SJCRH30 (cell line): ENCODE measurements at places on chromosomes 7 and 10.

DNA sequence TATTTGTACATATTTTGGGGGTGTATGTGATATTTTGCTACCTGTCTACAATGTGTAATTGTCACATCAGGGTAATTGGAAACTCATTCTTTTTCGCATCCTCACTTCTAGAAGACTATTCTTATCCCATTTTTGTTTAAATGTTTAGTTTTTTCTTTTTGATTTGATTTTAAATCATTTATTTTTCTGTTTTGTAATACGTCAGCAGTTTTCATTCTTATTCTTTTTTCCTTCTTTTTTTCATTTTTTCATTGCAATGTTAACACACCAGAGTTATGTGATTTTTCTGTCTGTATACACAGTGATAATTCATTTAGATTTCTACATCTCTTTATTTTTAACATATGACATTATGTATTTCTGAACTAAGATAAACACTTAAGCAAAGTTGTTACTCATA is 85.5 kb downstream of the SLC13A1 start:
- H3K36me3 ChIP-seq, result no peaks in the 10 kb centered on the region
- no peak overlapping the region for H3K27ac ChIP-seq
- no peaks in the 10 kb centered on the region for H3K4me1 ChIP-seq
- no peak overlapping the region for H3K4me3 ChIP-seq

GRCh38 chr7:29588900-29589696 is 25.5 kb downstream of the PRR15 start:
- no peaks in the 10 kb centered on the region for H3K27me3 ChIP-seq
- peak; percentile 70 for DNase-seq
- no peaks in the 10 kb centered on the region for H3K4me1 ChIP-seq
- H3K36me3 ChIP-seq, result no peaks in the 10 kb centered on the region
- H3K27ac ChIP-seq, result no peak overlapping the region
- no peak overlapping the region for H3K4me3 ChIP-seq

DNA sequence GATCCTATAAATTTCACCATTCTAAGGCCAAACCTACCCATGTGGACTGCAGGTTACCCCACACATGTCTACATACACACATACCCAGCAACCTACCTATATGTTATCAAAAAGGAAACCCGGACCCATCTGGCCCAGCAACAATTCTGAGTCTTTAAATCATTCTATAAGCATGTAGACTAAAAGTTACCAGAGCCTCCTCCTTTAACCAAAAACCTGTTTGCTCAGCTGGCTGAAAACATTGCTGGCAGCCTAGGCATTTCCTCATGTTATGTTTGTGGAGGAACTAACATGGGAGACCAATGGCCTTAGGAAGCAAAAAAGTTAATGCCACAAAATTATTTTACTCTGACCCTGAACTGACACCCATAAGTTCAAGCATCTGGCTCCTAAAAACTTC is 5.3 kb upstream of the ADCK2 start:
- H3K4me1 ChIP-seq, result no peaks in the 10 kb centered on the region
- H3K4me3 ChIP-seq, result no peak overlapping the region
- no peak overlapping the region for H3K27ac ChIP-seq
- no peaks in the 10 kb centered on the region for H3K36me3 ChIP-seq
- H3K27me3 ChIP-seq, result no peaks in the 10 kb centered on the region

- no peaks in the 10 kb centered on the region for H3K27me3 ChIP-seq
- no peak overlapping the region for H3K27ac ChIP-seq
- H3K4me1 ChIP-seq, result no peaks in the 10 kb centered on the region
- H3K4me3 ChIP-seq, result no peak overlapping the region
- no peaks in the 10 kb centered on the region for H3K36me3 ChIP-seq
These were observed 86.7 kb downstream of the ARHGAP22 start for GRCh38 chr10:48517911-48518811.

GRCh38 chr7:156988343-156989185 is 21.9 kb downstream of the MNX1 start:
- no peak overlapping the region for H3K4me3 ChIP-seq
- DNase-seq, result no peak
- H3K36me3 ChIP-seq, result no peaks in the 10 kb centered on the region
- H3K4me1 ChIP-seq, result no peaks in the 10 kb centered on the region; the same call in 1 of the 2 replicates

DNA sequence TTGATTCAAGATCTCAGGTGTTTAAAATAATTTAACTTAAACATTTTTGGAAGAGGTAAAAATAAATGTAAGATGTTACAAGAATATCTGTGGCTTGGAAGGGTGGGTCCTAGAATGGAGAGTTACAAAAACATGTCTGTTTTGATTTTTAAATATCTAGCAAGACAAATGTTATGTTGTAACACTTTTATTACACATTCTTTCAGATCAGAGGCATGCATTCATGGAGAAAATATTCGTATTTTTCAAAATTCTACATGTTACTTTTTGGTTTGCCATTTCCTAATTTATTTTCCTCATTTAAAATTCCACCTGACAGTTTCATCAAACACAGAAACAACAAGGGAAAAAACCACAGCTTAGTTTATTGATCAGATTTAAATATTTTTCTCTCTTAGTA is 10.0 kb downstream of the WBP1L start:
- no peak overlapping the region for H3K4me3 ChIP-seq
- H3K36me3 ChIP-seq, result no peaks in the 10 kb centered on the region
- H3K27me3 ChIP-seq, result no peaks in the 10 kb centered on the region

DNA sequence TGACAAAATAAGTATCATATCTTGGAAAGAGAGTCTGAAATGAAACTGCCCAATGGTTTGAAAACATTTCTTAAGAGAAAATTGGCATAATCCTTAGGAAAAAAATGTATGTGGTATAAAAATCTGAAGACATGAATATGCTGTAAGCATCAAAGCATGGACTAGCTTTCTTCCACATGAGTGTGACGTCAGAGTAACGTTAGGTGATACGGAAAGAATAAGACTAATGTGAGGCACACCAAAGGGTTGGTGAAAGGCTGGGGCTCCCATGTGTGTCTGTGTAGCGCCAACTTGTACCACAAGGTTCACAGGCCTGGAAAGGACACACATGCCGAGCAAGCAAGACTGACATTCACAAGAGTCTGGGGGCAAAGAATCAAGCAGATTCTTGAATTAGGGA is 238.1 kb upstream of the GLI3 start:
- H3K27ac ChIP-seq, result no peak overlapping the region
- DNase-seq, result no peak
- H3K4me3 ChIP-seq, result no peak overlapping the region
- H3K36me3 ChIP-seq, result no peaks in the 10 kb centered on the region
- peaks cover 28% of the 10 kb centered on the region for H3K27me3 ChIP-seq

DNA sequence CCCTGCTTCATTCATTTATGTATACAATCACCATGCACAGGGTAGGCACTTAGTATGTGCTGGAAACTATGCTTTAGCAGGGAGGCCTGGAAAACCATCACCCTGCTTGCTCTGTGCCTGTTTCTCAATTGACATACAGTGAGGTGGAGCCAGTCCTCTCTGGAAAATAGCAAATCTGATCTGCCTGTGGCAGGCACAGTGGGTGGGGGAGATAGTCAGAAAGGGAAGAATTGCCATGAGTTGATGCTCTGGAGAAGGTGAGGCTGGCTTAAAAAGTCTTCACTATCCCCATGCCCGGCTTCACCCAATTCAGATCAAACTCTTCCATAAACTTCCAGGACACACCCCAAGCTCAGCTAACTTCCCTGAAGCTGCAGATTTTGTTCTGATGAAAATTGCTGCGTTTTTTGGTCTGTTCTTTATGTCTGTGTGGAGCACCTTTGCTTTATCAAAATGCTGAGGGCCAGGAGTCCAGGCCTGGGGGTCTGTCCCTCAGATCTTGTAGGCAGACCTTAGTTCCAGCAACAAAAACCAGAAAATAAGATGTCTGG is 84.8 kb downstream of the ANK3 start:
- no peak overlapping the region for H3K27ac ChIP-seq
- no peaks in the 10 kb centered on the region for H3K27me3 ChIP-seq
- DNase-seq, result no peak
- no peak overlapping the region for H3K4me3 ChIP-seq
- no peaks in the 10 kb centered on the region for H3K36me3 ChIP-seq
- no peaks in the 10 kb centered on the region for H3K4me1 ChIP-seq

DNA sequence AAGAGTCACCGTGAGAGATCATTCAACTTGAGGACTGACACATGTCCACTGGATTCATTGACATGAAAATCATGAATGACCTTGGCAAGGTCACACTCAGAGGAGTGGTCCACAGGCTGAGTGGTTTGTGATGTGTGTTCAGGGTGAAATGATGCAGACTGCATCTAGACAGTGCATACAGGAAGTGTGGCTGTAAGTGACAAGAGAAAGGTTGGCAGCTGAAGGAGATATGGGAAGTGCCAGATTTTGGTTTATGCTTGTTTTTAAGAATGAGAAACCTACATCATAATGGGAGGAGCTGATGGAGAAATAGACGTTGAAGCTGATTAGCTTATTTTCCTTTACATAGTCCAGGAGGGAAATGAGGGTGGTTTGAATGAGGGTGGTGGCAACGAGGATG is 64.8 kb upstream of the VIPR2 start:
- no peaks in the 10 kb centered on the region for H3K36me3 ChIP-seq
- no peak for DNase-seq
- no peak overlapping the region for H3K4me3 ChIP-seq
- no peak overlapping the region for H3K27ac ChIP-seq

GRCh38 chr7:131502810-131503508 is 53.5 kb downstream of the PODXL start:
- DNase-seq, result peak; percentile 35
- H3K27ac ChIP-seq, result no peak overlapping the region
- peaks cover 4% of the 10 kb centered on the region; the same call in 1 of the 2 replicates for H3K4me1 ChIP-seq
- H3K4me3 ChIP-seq, result no peak overlapping the region
- no peaks in the 10 kb centered on the region for H3K27me3 ChIP-seq
- peaks cover 48% of the 10 kb centered on the region for H3K36me3 ChIP-seq

GRCh38 chr10:122388287-122388997 is 13.9 kb downstream of the PLEKHA1 start:
- no peaks in the 10 kb centered on the region for H3K27me3 ChIP-seq
- no peak overlapping the region for H3K4me3 ChIP-seq
- H3K4me1 ChIP-seq, result no peaks in the 10 kb centered on the region
- no peak overlapping the region for H3K27ac ChIP-seq
- H3K36me3 ChIP-seq, result peaks cover 3% of the 10 kb centered on the region; the same call in 1 of the 2 replicates

DNA sequence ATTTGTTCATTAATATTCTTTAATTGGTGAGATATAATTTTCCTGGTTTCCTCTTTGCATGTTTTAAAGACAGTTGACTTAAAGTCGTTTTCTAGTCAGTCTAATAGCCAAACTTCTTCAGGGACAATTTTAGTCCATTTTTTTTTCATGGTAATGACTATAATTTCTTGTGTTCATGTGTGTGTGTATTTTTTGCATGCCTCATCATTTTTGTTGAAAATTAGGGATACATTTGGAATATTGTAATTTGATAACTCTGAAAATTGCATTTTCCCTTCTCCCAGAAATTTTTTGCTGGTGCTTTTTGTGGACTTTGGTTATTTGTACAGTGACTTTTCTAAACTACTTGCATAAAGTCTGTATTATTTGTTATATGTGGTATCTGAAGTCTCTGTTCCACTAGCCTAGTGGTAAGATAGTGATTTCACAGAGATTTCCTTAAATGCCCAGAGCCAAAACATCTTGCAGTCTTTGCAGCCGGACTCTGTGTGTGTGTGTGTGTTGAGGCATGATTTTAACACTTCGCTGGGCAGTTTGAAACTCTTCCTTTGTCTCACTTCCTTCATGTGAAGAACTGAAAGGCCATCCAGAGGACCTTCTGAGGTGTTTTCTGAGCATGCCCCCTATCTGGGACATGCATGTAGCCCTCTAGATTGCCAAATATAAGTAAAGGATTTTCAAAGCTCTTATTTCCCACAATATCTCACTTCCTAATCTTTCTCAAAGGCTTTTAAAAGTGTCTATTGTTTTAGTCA is 40.9 kb upstream of the ZNF365 start:
- H3K4me3 ChIP-seq, result no peak overlapping the region
- no peaks in the 10 kb centered on the region for H3K4me1 ChIP-seq
- no peak overlapping the region for H3K27ac ChIP-seq
- no peaks in the 10 kb centered on the region for H3K36me3 ChIP-seq
- H3K27me3 ChIP-seq, result no peaks in the 10 kb centered on the region

DNA sequence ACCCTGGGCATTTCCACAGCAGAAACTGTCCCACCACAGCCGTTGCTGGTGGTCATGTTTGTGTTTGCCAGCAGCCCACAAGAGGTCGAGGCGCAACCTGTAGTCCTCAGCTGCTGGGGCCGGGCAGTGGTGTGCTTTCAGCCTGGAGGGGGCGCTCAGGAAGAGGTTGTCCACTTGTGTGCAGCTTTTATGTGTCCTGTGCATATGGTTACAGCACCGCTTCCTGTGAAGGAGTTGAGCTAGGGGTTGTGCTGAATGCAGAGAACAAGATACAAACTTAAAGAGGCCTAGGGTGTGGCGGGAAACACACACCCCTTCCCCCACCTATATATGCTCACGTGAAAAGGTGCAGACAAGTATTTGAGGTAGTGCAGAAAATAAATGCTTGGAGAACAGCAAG is 29.5 kb upstream of the PFKFB3 start:
- H3K4me3 ChIP-seq, result no peak overlapping the region
- 0 out of 2 replicates have a peak, but pooled peaks cover 2% of the 10 kb centered on the region for H3K4me1 ChIP-seq
- no peak overlapping the region for H3K27ac ChIP-seq
- DNase-seq, result no peak

GRCh38 chr10:113410618-113411017 is 142.2 kb upstream of the HABP2 start:
- no peak overlapping the region for H3K4me3 ChIP-seq
- H3K4me1 ChIP-seq, result no peaks in the 10 kb centered on the region
- no peak for DNase-seq
- H3K27me3 ChIP-seq, result no peaks in the 10 kb centered on the region; the same call in 1 of the 2 replicates
- no peaks in the 10 kb centered on the region for H3K36me3 ChIP-seq

GRCh38 chr10:93090619-93091018 is 16.9 kb downstream of the CYP26A1 start:
- no peak overlapping the region for H3K27ac ChIP-seq
- H3K4me3 ChIP-seq, result no peak overlapping the region
- no peaks in the 10 kb centered on the region for H3K4me1 ChIP-seq
- no peak for DNase-seq
- H3K27me3 ChIP-seq, result no peaks in the 10 kb centered on the region

DNA sequence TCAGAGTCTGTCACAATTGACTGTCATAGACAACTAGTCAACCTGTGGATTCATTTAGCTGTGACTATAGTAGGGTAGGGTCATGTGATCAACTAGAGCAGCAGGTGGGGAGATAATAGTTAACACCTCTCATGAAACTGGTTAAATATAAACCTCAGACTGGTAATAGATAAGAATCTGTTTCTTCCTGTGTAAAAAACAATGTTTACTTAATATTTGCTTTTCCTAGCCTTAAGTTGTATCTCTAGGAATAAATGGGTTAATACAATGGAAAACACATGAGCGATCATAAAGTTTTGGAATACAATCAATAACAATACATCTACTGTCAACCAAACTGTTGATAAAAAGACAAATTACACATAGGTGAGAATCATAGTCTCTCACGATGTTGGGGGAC is 43.4 kb upstream of the ITGB8 start:
- no peaks in the 10 kb centered on the region for H3K36me3 ChIP-seq
- no peaks in the 10 kb centered on the region for H3K27me3 ChIP-seq
- H3K27ac ChIP-seq, result no peak overlapping the region
- DNase-seq, result no peak
- no peak overlapping the region for H3K4me3 ChIP-seq
